ENCODE measurements at places on chromosomes 2 and 18.

DNA sequence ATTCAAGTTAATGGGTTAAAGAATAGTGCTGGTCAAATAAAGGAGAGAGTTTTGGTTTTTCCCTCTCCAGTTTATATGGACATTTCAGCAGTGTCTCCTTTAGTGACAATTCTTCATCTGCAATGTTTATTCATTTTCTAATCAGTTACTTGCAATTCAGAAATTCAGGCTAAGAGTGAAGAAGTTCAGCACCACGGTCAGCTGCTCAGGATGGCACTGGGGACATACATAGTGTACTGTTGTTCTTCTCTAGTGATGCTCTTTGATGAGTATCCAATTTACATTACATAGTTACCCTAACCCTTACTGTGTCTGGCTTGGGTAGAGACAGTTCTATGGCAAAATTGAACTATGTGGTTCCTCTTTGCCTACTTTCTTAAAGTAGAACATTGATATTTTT lies 412.7 kb downstream of the CNTNAP5 start:
- peak; percentile 43 for DNase-seq

DNA sequence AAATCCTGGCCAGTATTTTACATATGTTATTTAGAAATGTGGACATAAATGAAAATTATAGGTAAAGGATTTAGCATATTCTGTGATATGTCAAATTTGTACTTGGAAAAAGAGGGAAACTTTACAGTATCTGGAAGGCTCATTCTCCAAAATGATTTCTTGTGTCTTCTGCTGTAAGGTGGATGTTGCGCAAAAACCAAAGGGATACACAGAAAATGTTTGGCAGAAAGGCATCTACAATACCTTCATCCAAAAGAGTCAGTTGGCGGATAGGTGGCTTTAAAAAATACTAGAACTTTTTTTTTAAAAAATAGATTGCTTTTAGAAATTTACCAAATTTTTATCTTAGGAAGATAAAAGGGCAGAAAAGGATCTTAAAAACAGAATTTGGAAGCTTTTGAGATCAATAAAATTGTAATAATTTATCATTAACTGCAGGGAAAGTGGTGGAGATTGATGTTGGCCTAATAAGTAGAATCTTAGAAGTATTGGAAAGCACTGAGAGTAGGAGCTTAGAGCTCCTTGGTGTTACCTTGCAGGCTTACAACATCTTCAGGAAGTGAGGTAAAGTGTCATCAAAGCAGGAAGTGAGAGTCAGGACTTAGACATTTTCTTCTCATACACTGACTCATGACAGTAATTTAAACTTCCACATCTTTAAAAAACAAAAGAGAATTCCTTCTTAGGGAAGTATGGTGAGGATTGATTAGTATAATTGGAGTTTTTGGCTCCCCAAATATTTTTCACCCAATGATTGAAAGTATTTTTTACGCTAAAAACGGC lies 2.1 kb downstream of the NABP1 start:
- DNase-seq: no peak

GRCh38 chr2:3073041-3073595 lies 304.5 kb downstream of the EIPR1 start:
- no peak for DNase-seq

DNA sequence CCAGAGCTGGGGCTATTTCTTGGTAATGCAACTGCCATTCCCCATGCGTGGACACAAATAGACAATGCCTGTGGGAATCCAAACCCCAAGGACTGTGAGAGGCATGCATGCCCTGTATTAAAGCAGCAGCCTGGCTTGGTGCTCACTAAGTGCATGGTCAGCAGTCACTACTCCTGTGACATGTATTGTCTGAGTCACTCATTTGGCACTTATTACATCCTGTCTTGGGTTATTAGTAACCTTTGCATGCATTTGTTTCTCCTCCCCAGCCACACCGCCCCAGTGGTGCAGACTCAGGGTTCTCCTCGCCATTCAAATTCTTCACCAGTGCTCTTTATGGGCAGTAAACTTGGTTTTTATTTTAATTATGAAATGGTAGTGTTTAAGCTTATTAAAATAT lies 30.2 kb downstream of the PRKCE start:
- peak; percentile 54 for DNase-seq

GRCh38 chr2:990970-991369 lies 40.3 kb downstream of the SNTG2 start:
- no peak for DNase-seq

- no peak for DNase-seq
Measured at GRCh38 chr18:8990276-8991031, 112.0 kb upstream of the NDUFV2 start.

- DNase-seq: peak; percentile 32
Measured at GRCh38 chr2:112795774-112796173, 11.5 kb upstream of the IL1A start.

- DNase-seq: no peak
Measured at GRCh38 chr2:188785490-188785889, 188.7 kb upstream of the COL3A1 start.

DNA sequence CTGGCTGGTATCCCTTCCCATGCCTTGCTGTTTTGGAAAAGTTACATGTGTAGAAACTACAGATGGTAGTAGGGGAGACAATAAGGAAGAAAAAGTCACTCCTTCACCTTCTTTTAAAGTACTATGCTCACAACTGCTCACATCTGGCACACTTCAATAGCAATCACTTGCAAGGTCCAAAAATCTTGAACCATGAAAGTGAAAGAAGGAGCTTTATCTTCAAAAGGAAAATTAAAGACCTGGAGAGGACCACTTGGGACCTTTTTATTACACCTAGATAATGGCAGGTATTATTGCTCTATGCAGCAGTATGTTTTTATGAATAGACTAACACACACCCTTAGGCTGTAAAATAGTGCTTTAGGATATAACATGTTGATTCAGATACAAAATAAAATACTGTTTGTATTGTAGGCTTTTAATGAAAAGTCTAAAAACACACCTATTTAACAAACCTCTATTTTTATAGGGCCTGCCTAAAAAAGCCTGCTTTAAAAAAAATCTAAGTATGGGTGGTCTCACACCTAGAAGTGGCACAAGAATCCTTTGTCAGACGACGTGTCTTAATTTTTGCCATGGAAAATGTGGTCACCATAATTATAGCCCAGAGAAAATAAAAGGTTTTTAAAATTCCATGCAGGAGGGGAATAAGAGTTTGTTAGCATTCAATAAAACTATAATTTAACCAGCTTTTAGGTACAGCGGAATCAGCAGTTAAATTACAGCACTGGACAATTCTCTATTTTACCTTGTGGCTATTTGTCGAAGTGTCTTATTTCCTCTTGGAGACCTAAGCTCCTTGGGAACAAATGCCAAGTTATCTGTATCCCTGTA lies 124.0 kb downstream of the BCL2 start:
- DNase-seq: no peak

- DNase-seq: no peak
Measured at GRCh38 chr18:73639788-73640187, 507.8 kb downstream of the FBXO15 start.

DNA sequence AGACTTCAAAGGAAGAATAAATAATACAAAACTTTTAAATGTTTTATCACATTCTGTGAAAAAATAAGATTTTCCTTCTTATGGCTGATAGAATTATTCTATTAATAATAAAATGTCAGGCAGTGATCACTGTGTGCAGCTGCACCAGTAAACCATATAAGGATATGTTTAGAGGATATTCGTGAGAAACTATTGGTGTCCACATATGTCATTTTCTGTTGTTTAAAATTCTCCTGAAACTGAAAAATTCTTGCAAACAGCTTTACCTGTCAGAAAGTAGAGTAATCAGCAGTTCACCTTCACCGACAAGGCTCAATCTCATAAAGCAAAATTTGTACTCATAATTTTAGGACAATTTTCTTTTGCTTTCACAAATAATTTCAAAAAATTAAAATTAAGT lies 170.1 kb upstream of the KCNH7 start:
- no peak for DNase-seq

- no peak for DNase-seq
Measured at GRCh38 chr18:44709307-44710126, 28.8 kb downstream of the SETBP1 start.

DNA sequence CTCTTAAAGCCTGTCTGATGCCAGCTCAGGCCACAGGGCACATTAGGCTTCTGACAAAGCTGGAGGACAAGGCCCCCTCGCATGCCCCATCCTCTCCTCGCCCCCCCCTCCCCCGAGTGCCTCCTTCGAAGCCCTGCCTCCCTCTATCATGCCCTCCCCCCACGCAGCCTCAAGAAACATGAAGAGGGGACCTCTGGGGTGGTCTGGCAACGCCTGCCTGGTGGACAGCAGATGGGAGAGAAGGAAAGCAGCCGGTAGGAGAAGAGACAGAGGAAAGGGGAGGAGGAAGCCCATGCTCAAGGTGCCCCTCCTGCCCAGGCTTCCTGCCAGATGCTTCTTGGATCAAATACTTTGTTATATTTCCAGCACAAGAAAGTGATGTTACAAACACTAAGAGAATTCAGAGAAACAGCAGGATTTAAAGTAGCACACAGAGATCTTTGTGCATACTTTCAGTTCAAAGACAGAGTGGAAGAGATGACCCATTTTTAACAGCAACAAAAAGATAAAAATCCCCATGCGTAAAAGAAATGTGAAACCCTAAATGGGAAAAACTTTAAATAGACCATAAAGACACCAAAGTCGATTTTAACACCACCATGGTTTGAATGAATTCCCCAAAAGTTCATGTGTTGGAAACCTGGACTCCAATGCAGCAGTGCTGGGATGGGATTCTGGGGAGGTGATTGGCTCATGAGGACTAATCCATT lies 19.0 kb downstream of the BOK start:
- no peak for DNase-seq

DNA sequence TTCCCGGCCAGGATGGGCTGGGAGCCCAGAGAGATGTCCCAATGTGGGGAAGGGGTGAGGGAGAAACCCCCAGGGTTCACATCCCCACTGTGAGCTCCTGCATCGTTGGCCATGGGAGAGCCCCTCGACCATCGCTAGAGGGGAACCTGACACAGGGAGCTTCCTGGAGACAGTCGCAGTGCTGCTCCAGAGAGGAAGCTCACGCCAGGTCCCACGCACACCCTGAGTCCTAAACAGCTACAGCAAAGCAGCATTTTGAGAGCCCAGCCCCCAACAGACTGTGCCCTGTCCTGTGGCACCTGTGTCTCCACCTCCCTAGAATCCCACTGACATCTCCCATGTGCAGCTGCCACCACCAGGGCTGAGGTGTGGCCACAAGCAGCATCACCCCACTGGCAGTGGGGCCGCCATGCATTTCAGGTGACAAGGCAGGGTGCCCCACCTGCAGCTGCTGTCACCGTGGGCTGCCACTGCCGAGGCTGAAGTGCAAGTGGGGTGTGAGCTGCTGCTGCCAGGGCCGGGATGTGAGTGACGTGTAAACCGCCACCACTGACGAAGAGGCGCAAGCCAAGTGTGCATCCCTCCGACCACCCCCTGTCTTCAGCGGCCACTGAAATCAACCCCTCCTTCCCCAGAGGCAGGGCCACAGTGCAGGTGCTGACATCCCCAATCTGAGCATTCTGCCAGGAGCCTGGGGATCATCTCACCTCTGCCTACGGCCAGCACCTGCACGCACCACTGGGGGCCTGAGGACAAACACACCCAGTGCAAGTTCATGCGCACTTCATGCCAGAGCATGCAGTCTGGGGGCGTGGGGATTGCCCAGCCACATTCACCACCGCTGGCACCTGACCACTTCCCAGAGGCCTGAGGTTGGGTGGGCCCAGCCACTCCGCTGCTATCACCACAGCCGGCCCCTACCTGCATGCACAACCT lies 467.7 kb upstream of the SALL3 start:
- no peak for DNase-seq

DNA sequence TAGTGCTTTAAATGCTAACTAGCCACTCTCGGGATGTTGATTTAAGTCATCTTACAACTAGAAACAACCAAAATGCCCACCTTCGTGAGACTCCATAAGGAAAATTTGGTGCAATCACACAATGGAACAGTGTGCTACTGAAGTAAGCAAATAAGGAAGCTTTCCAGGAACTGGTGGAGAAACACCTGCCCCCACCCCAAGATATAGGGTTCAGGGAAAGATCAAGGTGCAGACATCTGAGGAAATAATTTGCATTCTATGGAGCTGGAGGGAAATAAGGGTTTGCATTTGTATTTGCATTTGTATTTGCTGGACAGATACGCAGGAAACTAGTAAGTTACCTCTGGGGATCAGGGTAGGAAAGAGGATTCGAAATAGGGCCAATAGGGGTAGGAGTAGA lies 90.9 kb downstream of the ACAA2 start:
- no peak for DNase-seq

DNA sequence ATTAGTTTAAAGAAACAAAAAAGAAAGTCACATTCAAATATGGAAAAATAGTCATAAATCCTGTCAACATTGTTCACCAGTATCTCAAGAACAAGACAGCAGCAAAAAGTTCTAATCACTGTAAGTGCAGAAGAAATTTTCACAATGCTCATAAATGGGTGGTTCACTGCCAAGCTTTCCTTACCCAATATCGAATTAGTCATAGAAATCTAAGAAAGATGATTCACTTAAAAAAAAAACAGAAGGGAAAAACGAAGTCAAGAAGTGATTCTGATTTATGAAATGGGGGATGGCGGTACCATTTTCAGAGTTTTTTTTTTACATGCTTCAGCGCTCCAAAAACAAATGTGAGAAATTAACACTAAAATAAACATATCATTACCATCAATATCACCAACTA lies 156.7 kb downstream of the EXOC6B start:
- DNase-seq: no peak

DNA sequence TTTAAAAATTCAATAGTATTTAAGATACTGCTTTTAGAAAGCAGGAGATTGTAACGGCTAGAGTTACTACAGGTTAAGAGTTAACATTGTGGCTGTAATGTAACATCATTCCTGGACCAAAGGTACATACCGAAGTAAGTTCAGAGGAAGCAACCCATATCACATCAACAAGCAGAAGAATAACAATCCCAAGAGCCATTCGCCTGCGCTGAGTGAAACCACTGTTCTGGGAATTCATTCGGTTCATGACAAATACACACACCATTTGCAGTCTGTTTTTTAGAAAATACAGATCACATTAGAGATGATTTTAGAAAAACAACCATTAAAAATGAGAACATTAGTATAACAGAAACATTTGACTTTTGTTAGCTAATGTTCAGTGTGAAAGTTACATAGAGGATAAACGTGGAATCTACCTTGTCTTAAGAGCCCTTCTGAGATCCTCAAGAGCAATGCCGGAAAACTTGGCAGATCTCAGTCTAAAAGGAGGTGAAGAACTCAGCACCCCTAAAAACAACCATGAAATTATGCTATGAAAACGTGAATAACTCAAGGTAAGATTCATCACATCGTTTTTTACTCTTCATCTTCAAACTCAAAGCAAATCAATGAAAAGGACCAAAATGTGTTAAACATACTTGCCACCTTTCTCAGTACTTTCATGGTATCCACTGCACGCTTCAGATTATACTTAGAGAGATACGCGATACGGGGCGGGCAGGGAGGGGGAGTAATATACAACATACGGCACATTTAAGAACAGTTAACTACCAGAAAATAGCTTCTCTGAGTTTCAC lies 1.2 kb downstream of the SLC35F5 start:
- no peak for DNase-seq

GRCh38 chr18:22344908-22345670 lies 72.6 kb downstream of the CTAGE1 start:
- DNase-seq: no peak

GRCh38 chr18:73136134-73136533 lies 268.3 kb upstream of the NETO1 start:
- DNase-seq: peak; percentile 7
